ENCODE measurements at places on chromosomes 5 and 9. TPM values are rescaled to one million over a fixed set of nuclear protein-coding genes. Genes with fewer than 3 reads are reported as not detected.

NR5A1 gene
- polyA plus RNA-seq, result 2.4 TPM

CCDC180 gene
- 5.8 TPM for polyA plus RNA-seq

GNE gene
- 2.6 TPM for polyA plus RNA-seq

AP3S1 gene
- 97.6 TPM for polyA plus RNA-seq

C5orf15 gene
- polyA plus RNA-seq, result 18.2 TPM

CYLC2 gene
- polyA plus RNA-seq, result not detected

GPBP1 gene
- 48.9 TPM for polyA plus RNA-seq

PCA3 gene
- not detected for polyA plus RNA-seq

PCDHA7 gene
- polyA plus RNA-seq, result not detected

ZDHHC11 gene
- polyA plus RNA-seq, result 1.6 TPM

IL13 gene
- polyA plus RNA-seq, result not detected

TRIM36 gene
- polyA plus RNA-seq, result 6.0 TPM

FAM200C gene
- 1.4 TPM for polyA plus RNA-seq

ROR2 gene
- 7.6 TPM for polyA plus RNA-seq

CDH9 gene
- not detected for polyA plus RNA-seq

BHMT gene
- polyA plus RNA-seq, result 2.6 TPM

FOXD4L5 gene
- polyA plus RNA-seq, result not detected

NREP gene
- polyA plus RNA-seq, result 8.1 TPM

SREK1 gene
- polyA plus RNA-seq, result 25.5 TPM

NINJ1 gene
- 35.0 TPM for polyA plus RNA-seq

SIMC1 gene
- polyA plus RNA-seq, result 6.5 TPM

GMCL2 gene
- polyA plus RNA-seq, result not detected

STPG3 gene
- not detected for polyA plus RNA-seq

PCDHB7 gene
- polyA plus RNA-seq, result 0.10 TPM

ENHO gene
- 3.3 TPM for polyA plus RNA-seq

TAL2 gene
- not detected for polyA plus RNA-seq

SHC3 gene
- polyA plus RNA-seq, result 0.33 TPM

TLX3 gene
- polyA plus RNA-seq, result not detected

Data from stomach (tissue), 19 donors.